ENCODE measurements at places on chromosomes 3 and 15.

DNA sequence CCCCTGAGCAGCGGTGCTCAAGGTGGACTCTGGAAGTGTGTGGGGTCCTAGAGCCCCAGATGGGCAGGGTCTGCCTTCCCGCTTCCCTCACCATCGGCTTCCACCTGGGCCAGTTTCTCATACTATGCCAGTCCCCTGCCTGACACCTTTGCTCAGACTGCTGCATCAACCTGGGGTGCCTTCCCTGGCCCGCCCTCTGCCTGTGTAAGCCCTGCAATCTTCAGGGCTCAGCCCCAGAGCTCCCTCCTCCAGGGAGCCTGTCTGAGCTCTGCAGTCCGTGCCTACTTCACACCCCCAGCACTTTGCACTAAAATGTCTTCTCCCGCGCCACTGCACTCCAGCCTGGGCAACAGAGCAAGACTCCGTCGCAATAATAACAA lies 13.1 kb downstream of the CSK start:
- DNase-seq: no peak

DNA sequence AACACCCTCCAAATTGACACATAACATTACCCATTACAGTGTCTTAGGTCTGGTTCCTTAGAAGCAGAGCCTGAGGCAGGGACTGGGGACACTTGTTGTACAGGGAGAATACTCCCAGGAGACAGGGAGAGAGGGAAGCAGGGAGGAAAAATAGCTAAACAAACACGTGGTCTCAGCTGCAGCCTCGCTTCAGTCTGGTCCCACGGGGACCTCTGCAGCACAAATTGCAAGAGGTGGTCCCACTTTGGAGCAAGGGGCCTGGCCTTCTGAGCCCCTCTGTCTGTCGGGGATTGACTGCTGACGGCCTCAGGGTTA lies 25.0 kb upstream of the PLA2G4D start:
- DNase-seq: no peak

GRCh38 chr3:134824791-134825190 lies 29.7 kb downstream of the EPHB1 start:
- DNase-seq: no peak

- no peak for DNase-seq
These were observed 46.9 kb downstream of the CHRD start for GRCh38 chr3:184426691-184427141.

DNA sequence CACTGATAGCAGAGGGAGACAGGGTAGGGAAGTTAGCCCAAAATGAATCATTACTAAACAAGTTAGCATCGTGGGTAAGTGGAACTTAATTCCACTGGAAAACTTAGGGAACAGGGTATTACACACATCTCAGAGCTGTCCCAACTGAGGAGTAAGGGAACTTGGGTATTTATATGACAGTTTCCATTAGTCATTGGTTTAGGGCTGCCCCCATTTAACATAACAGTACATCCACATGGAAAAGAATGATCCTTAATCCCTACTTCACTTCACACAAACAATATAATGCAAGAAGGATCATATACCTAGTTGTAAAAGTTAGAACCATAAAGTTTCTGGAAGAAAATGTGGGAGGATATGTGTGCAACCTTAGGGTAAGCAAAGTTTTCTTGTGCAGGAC lies 4.3 kb upstream of the REC114 start:
- DNase-seq: no peak

DNA sequence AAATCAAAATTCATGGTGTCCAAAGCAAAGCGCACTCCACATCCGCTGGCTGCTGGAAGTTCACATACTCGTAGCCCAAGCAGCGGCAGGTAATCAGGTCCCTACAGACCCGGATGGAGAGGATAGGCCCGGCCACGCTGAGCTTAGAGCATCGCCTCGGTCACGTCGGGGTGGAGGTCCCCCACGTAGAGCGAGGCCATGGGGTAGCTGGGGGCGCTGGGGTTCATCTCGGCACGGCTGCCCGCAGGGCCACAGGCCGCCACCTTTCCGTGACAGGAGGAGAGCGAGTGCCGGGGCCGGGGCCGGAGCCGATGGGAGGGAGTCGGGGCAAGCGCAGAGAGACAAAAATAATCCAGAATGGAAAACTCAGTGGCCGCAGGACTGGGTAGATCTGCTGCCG lies 16.1 kb upstream of the STRIT1 start:
- DNase-seq: no peak

DNA sequence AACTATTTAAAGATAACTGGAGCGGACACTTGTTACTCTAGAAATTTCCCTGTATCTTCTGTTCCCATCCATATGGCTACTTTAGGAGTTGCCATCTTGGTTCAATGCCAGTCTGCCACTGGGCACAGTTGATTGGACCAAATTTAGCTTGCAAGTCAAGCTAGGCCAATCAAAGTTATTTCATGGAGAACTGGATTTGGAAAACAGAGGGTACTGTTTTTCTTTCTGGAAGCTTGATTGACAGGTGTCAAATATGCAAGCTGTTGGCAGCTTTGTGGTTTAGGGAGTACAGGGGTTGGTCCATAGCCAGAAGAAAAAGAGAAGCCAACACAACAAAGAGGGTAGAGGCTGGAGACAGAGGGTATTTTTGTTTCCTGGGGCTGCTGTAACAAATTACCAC lies 33.4 kb upstream of the KLHL25 start:
- DNase-seq: no peak

GRCh38 chr3:19934098-19934566 lies at the start of gene EFHB:
EFHB (minus strand) TSS chr3:19934217; CDS start chr3:19934018, 199 bp downstream.
- DNase-seq: peak; percentile 15

GRCh38 chr3:149382518-149382917 lies 5.1 kb upstream of the TM4SF1 start:
- peak; percentile 65 for DNase-seq

DNA sequence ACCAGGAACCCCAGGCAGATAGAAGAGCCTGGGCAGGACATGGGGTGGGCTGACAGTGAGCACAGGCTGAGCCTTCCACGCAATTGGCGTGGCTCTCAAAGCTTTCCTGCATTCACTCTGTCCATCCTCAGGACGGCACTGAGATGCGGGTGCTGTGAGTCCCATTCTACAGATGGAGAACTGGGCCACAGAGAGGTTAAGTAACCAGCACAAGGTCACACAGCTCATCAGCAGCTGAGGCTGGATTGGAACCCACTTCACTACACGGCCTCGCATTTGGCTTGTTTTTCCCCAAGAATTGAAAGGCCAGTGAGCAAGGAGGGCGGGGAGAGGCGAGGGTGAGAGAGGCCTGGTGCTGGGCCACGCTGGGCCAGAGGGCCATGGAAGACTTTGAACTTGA lies 36.0 kb upstream of the GRIP2 start:
- DNase-seq: no peak

GRCh38 chr3:193053046-193053435 lies 135.4 kb upstream of the MB21D2 start:
- DNase-seq: peak; percentile 12

DNA sequence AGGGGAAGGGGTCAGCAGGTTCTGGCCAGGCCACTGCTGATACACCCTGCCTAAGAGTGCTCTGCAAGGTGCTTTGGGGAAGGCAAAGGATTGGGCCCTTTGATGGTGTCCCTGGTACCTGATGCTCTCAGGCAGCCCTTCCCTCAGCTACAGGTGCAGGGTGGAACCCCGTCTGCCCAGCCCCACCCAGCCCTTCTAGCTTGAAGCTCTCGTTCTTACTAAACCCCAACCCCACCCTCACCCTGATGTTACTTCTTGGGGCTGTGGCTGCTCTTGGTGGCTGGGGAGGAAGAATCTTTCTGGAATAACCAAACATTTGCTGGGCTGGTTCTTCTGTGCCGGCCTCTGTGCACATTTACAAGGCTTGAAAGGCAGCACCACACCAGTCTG lies 6.4 kb downstream of the GNAI2 start:
- no peak for DNase-seq

DNA sequence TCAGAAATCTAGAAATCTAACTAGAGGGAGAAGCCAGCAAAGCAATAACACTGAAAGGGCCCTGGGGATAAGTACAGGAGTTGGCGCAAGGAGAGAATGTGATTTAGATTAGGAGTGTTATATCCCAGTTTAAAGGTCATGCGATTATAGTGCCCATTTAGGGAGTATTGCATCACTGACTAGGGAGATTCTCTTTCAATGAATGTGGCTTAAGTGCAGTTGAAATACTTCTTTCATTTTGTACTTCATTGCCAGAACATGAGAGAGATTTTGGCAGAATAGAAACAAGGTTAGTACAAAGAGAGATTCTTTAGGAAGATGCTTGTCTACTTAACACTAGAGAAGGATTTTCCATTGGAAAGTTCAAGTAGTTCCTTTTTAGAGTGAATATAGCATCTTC lies 13.9 kb downstream of the ROBO2 start:
- DNase-seq: no peak

GRCh38 chr3:136396916-136397315 lies 146.8 kb downstream of the PCCB start:
- DNase-seq: no peak

DNA sequence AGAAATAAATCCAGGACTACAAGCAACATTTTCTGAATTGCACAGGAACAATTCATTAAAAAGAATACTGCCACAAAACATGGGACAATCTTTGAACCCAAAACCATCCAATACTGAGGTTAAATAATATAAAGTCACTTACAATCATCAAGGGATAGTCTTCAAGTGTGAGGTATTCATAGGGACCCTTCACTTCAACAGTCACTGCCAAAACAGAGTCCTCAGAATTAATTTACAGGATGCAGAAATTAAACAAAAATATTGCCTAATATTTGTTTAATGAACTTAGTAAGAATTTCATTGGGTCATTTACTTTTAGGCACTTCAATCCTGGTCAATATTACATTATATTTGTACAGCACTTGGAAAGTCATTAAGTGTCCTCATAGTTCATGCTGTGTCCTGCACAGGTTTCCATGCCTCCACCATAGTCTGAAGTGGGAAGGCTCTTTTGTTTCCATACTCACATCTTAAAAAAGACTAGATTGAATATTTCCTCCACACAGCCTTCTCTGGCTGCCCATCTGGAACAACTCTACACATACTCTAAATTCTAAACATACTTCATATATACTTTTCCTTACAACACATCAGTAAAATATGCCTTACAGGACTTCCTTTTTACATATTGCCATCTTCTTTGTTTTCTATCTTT lies 31.6 kb upstream of the VPS39 start:
- DNase-seq: no peak

- DNase-seq: no peak
These were observed 413.6 kb downstream of the ROBO1 start for GRCh38 chr3:79354179-79354688.

DNA sequence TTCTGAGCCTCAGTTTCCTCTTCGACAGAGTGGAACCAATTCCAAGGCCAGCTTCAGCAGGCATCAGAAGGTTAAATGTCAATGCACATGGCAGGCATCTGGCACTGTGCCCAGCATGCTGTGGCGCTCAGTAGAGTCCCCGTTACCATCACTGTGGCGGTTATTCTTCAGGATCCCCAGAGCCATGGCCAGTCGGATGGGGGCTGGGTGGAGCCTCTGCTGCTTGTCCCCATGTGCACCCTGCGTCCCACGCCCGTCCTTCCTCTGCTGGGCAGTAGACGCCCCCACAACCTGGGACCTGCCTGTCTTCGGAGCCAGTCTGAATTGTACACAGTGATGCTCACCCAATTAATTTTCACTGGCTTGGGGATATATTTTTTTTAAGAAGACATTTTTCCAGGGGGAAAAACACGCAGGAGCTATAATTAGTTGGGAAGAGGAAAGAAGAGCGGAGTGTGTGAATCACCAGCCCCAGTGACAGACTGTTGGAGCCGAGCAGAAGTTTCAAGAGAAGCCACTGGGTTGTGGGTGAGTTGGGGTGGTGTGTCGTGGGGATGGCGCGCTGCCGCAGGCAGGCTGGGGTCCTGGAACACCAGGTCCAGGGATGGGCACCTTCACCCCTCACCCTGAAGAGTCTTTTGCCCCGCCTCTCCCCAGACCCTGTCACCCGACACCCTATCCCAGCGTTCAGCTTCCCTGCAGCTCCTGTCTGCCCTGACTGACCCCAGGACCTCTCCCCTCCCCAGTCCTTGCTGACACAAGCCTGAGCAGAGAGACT lies 26.8 kb upstream of the RPL29 start:
- DNase-seq: no peak

DNA sequence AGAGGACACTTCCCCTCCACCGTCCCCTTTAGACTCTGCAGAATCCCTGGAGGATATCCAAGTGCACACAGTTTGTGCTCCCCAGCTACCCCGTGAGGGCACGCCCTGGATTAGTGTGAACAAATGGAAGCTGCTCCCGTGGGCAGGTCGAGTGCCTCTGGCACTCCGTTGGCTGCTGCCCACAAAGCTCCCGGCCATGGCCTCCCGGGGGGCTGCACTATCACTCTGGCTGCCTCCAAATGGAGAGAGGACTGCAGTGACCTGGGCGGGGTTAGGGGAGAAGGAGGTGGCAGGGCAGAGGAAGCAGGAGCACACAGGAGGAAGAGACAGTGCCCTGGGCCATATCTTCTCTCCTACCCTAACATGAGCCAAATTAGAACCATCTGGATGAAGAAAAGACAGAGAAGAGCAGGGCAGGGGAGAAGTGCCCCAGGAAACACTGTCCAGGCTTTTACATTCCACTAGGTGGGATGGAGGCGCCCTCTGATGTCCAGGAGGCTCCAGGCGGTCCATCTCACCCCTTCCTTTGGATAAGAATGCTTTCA lies 29.4 kb upstream of the ACAD9 start:
- DNase-seq: no peak

DNA sequence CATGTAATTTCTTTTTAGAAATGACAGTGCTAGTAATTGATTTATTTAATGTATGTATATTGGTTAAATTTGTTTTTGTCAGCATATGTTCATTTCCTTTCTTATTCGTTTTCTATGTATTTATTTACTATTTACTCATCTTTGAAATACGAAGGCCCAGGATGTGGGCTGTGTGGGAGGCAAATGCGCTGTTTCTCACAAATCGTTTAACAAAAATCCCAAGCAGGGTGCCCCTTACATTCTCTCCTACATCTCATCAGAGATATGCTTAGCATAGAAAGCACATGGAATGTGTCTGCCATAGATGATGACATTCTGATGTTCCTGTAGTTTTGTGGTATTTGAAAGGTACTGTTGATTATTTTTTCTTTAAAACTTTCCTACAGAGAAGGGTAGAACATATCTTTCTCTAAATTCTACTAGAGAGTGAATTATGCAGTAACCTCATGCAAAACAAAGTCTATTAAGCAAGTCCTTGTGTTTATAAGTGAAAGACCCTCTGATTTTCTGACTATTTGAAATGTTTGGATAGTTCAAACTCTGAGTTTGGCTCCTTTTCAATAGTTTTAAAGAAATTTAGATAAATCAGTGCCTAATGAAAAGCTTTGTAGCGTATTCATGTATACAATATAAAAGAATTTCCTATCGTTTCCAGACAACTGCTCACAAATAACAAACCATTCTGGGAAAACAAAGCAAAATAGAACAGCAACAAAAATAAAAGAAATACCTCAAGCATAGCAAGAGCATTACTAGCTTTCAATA lies 111.1 kb upstream of the VGLL3 start:
- no peak for DNase-seq

GRCh38 chr15:39599871-39600270 lies 19.0 kb downstream of the THBS1 start:
- no peak for DNase-seq

GRCh38 chr3:128553560-128553959 lies 60.6 kb upstream of the GATA2 start:
- no peak for DNase-seq

GRCh38 chr3:170364965-170365364 lies 7.5 kb downstream of the SKIL start:
- no peak for DNase-seq
